Anterior cingulate cortex (tissue), 58 donors: ENCODE measurements at places on chromosomes 5 and 9.

GRCh38 chr5:175211956-175212756 lies 231.8 kb downstream of the DRD1 start:
- no peak for DNase-seq

DNA sequence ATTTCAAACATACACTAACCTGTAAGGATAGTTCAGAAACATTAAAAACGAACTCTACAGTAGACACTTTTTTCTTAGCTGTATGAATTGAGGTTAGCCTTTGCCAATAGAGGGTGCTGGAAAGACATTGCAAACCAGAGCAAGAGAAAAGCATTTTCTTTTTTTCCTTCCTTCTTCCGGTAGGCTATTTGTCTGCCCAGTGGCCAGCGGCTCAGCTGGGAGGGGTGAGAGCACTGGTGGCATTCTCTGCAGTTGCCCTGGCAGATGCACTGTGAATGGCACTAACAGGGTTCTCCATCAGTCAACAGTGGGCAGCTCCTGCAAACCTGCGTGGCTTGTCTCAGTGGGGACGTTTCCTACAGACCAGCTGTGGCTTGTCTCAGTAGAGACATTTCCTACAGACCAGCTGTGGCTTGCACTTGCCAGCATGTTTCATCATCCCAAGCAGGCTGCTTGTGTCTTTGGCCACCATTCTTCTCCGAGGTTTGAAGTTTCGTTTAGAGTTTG lies 984.5 kb upstream of the CDH18 start:
- DNase-seq = peak; percentile 11

- DNase-seq = no peak
These were observed 393.0 kb downstream of the NTRK2 start for GRCh38 chr9:85062385-85063022.

DNA sequence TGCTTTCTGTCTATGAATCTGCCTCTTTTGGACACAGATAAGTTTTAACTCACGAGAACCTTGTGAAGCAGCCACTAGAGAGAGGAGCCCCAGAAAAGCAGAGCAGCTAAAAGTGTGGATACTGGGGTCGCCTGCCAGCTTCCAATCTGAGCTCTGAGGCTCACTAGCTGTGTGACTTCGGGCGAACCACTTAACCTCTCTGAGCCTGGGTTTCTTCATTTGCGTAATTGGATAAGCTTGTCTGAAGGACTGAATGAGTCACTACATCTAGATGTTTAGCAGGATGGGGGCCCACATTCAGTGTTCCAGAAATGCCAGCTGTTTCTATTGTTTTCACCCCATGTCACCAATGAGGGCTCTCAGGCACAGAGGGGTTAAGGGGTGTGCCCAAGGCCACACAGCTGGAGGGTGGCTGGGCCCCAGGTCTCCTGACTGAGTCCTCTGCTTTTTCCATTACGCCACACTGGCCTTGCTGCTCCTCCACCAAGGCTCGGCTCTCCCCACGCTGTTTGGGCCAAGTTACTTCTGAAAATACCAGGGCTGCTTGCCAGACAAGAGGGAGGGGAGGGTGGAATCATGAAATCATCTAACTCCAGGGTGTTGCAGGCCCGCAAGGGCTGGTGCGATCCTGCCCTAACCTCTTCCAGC lies 36.2 kb downstream of the SH3PXD2B start:
- peak; percentile 70 for DNase-seq

DNA sequence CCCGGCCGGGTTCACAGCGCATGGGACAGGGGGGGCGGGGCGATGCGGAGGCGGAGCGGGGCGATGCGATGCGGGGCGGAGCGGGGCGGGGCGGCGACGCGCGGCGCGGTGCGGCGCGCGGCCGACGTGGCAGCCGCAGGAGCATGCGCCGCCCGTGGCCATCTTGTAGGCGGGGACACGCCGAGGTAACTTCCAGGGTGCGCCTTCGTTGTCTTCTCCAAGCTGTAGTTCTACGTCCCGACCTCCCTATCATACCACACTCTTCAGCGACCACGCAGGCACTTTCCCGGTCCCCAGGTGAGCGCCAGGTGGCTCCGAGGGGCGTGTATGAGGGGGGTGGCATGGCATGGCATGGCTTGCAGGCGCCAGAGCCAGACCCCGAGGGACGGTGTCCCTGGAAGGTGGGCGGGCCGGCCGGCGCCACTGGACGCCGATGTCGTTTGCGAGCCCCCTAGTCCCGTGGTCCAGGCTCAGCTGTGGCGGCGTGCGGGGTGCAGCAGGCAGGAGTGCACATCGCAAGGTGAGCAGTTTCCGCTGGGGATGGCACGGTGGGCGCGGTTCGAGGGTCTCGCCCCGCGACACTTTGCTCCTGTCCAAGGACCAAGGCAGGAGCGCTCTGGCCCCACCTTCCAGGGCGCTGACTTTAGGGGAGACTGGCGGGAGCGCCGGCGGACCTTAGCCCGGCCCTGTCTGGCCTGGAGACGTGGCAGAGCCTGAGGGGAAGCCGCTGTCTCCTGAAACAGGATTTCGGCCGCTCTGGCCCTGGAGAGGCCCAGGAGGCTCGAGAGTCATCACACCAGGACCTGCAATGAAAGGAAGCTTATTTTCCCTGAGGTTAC lies at the start of gene PRRC1:
Gene PRRC1 (plus strand): TSS at position 161 of the 839 bp plus-strand sequence. CDS start 5,840 bp downstream, outside the sequence.
- peak; percentile 72 for DNase-seq

GRCh38 chr9:19879062-19879461 lies 90.2 kb upstream of the SLC24A2 start:
- DNase-seq = no peak

- DNase-seq = peak; percentile 33
These were observed 13.4 kb upstream of the EXOC3 start for GRCh38 chr5:429453-430188.

DNA sequence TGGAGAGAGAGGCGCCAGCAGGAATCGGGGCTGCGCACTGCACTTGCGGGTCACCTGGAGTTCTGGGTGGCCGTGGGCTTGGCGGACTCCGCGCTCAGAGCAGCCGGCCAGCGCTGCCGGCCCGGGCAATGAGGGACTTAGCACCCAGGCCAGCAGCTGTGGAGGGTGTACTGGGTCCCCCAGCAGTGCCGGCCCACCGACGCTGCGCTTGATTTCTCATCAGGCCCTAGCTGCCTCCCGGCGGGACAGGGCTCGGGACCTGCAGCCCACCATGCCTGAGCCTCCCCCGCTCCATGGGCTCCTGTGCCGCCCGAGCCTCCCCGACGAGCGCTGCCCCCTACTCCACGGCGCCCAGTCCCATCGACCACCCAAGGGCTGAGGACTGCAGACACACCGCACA lies 325.6 kb downstream of the ACTL7B start:
- DNase-seq = no peak

DNA sequence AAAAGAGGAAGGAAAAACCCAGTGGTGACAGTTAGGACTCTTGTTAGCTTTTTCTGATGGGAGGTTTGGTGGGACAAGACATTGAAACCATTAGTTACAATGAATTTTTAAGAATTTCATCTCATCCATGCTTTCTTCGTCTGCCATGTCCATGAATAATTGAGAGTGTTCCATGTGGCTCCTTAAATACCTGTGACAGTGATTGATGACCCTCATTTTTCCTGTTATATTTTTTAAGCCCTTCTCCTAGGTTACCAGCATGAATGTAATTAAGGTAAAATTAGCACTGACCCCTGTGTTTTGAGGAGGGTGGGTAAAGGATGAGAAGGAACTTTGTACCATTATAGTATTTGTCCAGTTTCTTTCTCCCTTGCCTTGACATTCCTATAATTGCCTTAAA lies 23.5 kb upstream of the PHF2 start:
- no peak for DNase-seq

GRCh38 chr9:77013932-77014596 lies 5.4 kb upstream of the FOXB2 start:
- DNase-seq = no peak

DNA sequence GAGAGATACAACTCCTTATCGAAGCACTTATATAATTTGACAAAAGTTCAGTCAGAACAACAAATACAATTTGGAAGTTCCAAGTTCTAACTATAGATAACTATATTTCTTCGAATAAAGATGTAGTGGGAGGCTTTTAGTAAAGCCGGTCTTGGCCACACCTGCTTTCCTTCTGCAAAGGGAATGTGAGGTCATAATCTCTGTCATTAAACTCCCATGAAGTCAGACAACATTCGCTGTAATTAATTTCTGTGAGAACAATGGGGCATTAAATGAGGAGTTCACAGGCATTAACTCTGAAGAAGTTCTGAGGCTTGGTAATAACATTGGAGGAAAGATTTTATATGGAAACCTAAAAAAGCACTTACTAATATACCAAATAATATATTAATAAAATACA lies 67.5 kb downstream of the MCTP1 start:
- no peak for DNase-seq

DNA sequence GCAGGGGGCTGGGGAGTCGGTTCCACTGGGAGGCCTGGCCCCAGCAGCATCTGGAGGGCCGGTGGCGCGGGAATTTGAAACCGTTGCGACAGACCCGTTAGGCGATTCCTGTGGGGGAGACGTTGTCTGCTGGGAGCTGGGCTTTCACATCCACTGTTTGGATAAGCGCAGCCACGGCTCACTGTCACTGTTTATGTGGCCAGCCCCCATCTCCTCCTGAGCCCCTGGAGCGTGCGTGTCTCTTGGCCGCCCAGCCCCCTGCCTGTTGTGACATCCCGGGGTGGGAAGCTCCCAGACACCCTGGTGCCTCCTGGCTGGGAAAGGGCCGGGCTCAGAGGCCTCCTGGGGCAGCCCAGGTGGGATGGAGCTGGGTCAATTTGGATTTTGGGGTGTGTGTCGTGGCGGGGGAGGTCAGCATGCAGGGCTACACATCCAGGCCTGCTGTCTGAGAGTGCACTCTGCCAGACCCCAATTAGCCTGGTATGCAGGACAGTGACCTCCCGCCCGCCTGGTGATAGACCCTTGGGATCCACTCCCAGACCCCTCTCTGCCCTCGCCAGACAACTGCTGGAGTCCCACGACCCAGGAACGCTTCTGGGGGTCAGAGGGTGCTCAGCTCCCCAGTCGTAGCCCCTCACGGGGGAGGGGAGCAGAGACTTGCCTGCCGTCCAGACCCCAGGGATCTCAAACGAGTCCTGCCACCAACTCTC lies 62.0 kb upstream of the RNU6ATAC start:
- DNase-seq = no peak

GRCh38 chr5:89759802-89760201 lies 649.8 kb downstream of the CETN3 start:
- DNase-seq = no peak

GRCh38 chr9:72816666-72817065 lies 136.2 kb downstream of the ALDH1A1 start:
- DNase-seq = no peak

GRCh38 chr9:113219969-113220368 lies 1.1 kb downstream of the FKBP15 start:
- no peak for DNase-seq

DNA sequence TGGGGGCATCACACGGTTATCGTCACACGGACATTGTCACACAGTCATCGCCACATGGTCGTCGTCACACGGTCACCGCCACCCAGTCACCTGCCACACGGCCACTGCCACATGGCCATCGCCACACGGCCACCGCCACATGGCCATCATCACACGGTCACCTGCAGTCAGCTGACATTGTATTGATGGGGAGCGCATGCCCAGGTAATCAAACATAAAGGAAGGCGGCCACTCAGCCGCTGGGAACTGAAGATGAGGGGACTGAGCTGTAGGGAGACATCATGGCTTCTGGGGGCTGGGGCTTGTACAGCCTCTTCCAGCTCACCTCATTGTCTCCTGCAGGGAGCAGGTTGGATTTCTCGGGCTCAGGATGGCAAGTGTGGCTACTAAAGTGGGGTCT lies 49.2 kb downstream of the MRPL36 start:
- no peak for DNase-seq

DNA sequence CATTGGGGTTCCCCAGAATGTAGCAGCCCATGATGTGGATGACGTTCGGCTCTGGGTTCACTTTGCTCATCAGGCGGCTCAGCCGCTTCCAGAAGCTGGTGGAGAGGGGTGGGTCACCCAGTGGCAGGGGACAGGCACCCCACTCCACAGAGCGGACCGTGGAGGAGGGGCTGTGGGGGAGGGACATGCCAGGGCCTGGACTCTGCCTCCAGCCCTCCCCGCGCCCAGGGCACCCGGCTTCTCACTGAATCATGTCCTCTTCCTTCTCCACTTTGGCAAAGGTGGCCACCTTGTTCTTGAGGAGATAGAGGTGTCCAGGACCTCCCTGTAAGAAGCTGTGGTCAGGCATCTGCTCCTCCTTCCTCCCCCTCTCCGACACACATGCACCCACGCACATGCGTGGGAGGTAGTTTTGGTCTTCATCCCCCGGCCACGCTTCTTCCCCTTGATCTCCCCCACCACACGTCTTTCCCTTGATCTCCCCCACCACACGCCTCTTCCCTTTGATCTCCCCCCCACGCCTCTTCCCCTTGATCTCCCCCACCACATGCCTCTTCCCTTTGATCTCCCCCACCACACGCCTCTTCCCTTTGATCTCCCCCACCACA lies 8.9 kb upstream of the ENTPD8 start:
- DNase-seq = no peak

DNA sequence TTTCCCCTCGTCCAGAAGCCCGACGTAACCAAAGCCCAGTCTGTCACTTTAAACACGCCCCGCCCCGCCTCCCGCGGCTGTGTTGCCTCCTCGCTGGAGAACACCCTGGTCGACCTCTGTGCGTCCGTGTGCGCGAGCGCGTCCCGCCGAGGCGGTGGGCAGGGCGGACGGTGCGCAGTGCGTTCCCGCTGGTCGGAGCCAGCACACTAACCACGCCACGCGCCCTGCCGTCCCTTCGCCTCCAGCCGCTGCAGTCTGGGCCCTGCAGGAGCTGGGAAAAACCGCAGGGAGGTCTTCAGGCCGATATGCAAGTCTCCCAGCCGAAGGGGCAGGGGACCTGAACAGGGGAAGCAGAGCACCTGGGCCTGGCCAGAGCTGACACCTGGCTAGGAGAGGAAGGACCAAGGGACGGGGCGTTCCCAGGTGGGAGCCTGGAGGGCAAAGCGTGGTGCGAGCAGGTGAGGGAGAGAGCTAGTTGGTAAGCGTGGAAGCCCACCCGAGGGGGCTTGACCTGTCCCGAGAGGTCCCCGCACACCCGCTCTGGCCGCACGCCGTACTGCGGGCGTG lies 1.3 kb upstream of the PHPT1 start:
- no peak for DNase-seq

- DNase-seq = no peak
These were observed 418.2 kb downstream of the CDK5RAP2 start for GRCh38 chr9:120161776-120162175.

DNA sequence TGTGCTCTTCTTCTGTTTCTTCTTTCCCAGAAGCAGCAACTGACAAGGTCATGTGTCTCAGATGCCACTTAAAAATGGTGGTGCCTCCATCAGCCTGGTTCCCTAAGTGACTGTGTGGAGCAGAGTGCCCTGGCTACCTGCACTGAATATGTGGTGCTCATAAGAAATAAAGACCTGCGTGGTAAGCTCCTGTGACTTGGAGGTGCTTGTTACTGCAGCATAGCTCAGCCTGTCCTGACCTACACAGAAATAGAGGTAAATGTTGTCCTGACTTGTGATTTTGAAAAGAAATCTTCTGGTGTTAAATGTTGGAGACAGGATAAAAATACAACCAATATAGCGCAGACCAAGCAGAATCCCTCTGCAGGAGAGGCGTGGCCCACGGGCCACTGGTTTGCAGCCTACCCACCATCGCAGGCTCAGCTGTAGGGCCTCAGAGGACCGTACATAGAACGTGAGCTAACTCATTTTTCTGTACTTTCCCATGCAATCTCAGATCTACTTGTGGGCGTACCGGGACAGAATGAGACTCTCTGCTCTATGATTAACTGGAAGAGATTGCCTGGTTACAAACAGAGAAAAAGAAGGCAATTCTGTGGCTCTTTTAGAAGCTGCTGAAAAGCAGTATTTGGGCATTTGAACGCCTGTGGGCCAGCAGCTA lies 79.4 kb upstream of the UNC5A start:
- DNase-seq = no peak

GRCh38 chr9:134004131-134004873 lies 12.2 kb upstream of the VAV2 start:
- DNase-seq = no peak
